DND-41 (cell line): ENCODE measurements at places on chromosomes 13 and 19.

GRCh38 chr13:31278869-31279268 lies 79.1 kb downstream of the B3GLCT start:
- no peak for DNase-seq

- DNase-seq, result no peak
These were observed 188.2 kb downstream of the GPC5 start for GRCh38 chr13:91586609-91587008.

- DNase-seq, result no peak
These were observed 11.8 kb downstream of the SLC25A30 start for GRCh38 chr13:45406421-45406820.

GRCh38 chr19:19110410-19111135 lies 27.7 kb downstream of the TMEM161A start:
- no peak for DNase-seq

- DNase-seq, result no peak
These were observed 27.1 kb upstream of the IGFL1 start for GRCh38 chr19:46202426-46202825.

DNA sequence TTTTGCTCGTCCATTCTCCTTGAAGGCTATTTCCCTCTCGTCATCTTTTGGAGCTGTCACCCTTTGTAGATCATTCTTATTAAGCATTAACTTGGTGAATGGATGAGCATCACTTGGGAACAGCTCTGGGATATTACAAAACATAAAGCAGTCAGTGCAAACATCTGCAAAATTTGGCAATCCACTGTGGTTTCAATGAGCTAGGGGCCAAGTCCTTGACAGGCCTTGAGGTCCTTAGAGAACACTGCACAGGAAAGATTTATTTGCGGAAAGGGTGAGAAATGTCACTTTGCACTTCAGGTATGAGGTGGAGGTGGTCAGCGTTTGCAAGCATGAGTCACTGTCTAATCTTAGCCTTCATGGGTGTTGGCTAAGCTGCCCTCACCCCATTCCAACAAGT lies 239.7 kb upstream of the MAB21L1 start:
- DNase-seq, result no peak
